Daoy (cell line): ENCODE measurements at places on chromosomes 13 and 19. TPM values are rescaled to one million over a fixed set of nuclear protein-coding genes. Genes with fewer than 3 reads are reported as not detected.

Gene ZNF665
- 3.4 and 3.7 TPM in 2 replicates for total RNA-seq

Gene FSD1
- 28.3 and 47.4 TPM in 2 replicates for total RNA-seq

Gene PLVAP
- total RNA-seq: not detected in 2 replicates

Gene CLEC17A
- 0.42 TPM in 1 of 2 replicates, not detected in the other for total RNA-seq

Gene PROSER1
- total RNA-seq: 8.4 and 12.5 TPM in 2 replicates

Gene ELL
- total RNA-seq: 12.8 and 14.2 TPM in 2 replicates

Gene SKA3
- 31.6 and 35.0 TPM in 2 replicates for total RNA-seq

Gene ZNF730
- total RNA-seq: 2.0 and 4.2 TPM in 2 replicates

Gene PCSK4
- total RNA-seq: 0.11 and 1.3 TPM in 2 replicates

Gene EID2B
- 5.7 and 5.8 TPM in 2 replicates for total RNA-seq

Gene ZNF256
- 2.9 and 4.4 TPM in 2 replicates for total RNA-seq

Gene MBD3L2
- total RNA-seq: not detected in 2 replicates

Gene ZNF284
- total RNA-seq: 1.7 and 2.3 TPM in 2 replicates

Gene LILRB3
- total RNA-seq: not detected in 2 replicates

Gene NOVA2
- total RNA-seq: not detected in 2 replicates

Gene FXYD7
- total RNA-seq: 0.29 TPM in 1 of 2 replicates, not detected in the other

Gene PHLDB3
- total RNA-seq: 7.8 and 17.6 TPM in 2 replicates

Gene CCDC194
- total RNA-seq: 0.69 TPM in 1 of 2 replicates, not detected in the other

Gene TUBA3C
- total RNA-seq: 2.8 and 6.2 TPM in 2 replicates

Gene ATP12A
- total RNA-seq: 0.06 TPM in 1 of 2 replicates, not detected in the other

Gene ICAM5
- total RNA-seq: 0.54 and 2.2 TPM in 2 replicates
